Fibroblast of upper back skin (primary cell): ENCODE measurements at places on chromosomes 3 and 15.

- peak; percentile 9 for DNase-seq
Measured at GRCh38 chr3:100335434-100335833, 877 bp downstream of the NIT2 start.

DNA sequence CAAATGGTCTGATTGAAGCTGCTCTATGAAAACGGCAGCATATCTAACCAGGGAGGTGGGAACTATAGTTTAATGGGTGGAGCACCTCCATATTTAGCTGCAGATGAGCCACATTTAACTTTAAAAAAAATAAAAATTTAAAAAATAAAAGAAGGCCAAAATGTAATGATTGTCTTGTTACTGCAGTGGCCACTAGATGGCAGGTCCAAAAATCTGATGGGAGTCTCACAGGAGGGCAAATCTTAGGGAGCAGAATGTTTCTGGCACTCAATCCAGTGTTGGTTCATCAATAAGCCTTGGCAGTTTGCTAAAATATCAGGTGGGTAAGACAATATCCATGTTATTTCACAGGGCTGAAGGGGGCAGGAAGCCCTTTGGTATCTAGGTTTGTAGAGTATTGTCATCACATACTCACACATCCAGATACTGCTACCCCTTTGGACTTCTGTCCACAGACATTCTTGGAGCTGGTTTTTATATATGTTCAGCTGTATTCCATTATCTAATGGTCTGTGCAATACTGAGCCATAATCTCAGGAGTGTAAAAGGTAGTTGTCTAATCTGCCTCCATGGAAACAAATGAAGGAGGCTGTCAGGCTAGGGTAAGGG, 233.3 kb downstream of the TIGIT start:
- peak; percentile 25 for DNase-seq

DNA sequence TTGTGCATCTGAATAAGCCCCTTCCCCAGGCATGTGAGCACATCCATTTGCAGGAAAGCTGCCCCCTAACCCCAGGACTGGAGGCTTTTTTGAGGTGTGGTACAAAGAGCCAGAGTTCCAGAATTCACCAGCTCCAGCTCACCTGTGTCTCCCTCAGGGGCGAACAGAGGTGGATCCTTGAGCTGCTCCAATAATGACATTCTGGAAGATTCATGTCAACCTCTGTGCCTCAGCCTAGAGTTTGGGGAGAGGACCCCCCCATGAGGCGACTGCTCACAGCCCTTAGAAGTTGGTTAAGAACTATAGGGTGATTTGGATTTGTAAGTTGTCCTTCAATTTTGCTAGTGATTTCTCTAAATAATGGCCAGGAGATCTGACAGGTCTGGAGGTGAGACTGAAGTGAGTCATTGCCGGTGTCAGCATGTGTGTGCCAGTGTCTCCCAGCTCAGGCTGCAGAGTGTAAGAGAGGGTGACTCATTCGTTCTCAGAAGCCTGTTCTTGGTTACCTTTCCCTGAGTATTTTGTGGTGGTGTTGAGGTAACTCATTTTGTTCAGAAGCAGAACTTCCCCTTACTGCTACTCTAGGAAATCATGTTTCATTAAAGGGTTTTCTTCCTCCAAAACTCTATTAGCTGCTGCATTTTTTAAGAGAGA, 136.9 kb upstream of the TOPAZ1 start:
- DNase-seq, result peak; percentile 52

- DNase-seq, result no peak
Measured at GRCh38 chr15:39814489-39814888, 31.8 kb upstream of the FSIP1 start.

- DNase-seq, result peak; percentile 51
Measured at GRCh38 chr3:185176750-185177359, 24.0 kb upstream of the C3orf70 start.

- no peak for DNase-seq
Measured at GRCh38 chr15:55766676-55767075, 23.7 kb upstream of the PRTG start.

DNA sequence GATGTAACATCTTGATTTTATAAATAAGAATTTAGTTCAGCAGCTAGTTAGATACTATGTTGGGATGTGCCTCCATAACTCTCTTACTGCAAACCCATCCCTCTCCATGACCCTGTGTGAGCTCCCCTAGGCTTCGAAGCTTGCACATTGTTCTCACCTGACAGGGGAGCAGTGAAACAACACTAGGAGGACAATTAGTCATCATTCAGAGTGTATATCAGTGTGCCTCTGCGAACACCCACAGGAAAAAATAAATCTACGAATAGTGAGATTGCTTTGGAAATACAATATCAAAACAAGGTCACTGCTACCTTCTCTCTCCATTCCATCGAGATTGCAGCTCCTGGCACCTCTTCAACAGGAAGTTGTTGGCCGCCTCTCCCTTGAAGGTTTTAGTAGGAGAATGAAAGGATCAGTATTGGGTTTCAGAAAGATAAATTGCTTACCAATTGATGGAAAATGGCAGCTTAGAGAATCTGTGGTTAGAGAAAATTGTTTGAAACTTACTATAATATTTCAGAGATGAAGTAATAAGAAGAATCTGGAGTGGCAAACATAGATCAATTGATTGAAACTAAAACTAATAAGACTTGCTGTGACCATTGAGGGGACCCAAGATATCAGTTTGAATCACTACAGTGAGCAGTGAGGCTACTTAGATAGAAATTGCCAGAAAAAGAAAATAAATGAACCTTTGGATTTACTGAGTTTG, 103.2 kb downstream of the CHL1 start:
- no peak for DNase-seq

- DNase-seq, result peak; percentile 1
Measured at GRCh38 chr3:130425484-130425883, 80.0 kb downstream of the COL6A5 start.

DNA sequence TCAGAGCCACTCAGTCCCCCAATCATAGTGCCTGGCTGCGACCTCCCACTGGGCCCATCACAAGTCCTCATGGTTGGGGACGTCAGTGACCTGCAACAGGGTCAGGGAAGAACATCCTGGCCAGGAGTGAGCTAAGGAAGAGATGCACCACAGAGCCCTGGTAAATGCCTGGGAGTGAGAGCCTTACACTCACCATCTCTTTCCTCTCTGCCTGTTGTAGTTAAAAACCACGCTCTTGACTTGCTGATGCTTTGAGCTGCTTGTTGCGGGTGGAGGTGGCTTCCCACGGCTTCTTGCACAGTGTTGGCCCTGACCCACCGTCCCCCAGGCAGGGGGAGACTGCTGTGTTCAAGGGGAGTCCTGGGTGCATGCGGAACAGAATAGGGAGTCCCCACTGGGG, 91.1 kb upstream of the RGMA start:
- DNase-seq, result peak; percentile 22

- no peak for DNase-seq
Measured at GRCh38 chr15:52784799-52785671, 5.1 kb downstream of the ONECUT1 start.

DNA sequence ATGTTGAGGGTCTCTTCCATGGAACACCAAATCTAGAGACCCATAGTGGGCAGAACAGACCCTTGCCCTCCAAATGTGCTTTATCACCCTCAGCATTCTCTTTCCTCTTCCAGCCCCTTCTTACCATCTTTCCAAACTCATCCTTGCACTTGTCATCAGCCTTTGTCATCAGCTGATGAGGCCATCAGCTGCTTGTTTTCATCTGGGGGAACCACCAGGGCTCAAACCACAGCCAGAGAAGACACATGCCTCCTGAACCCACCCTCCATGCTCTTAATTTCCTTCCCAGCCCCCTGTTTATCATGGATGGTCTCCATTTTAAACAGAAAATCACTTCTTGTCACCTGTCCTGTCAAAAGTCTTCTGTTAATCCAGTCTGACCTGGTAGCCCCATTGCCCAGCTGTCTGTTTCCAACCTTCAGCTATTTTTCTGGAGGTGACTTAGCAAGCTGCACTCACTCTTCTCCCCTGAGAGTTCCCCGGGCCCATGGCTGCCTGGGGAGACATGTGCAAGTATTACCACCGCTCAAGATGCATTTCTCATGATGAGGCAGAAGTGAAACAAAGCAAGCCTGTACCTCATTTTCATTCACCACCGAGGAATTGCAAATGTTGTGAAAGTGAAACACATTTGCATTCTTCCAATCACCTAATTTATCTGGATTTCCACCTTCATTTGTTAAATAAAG, 14.7 kb upstream of the SYNM start:
- DNase-seq, result no peak

GRCh38 chr3:116849261-116849688, 139.7 kb downstream of the TUSC7 start:
- no peak for DNase-seq

DNA sequence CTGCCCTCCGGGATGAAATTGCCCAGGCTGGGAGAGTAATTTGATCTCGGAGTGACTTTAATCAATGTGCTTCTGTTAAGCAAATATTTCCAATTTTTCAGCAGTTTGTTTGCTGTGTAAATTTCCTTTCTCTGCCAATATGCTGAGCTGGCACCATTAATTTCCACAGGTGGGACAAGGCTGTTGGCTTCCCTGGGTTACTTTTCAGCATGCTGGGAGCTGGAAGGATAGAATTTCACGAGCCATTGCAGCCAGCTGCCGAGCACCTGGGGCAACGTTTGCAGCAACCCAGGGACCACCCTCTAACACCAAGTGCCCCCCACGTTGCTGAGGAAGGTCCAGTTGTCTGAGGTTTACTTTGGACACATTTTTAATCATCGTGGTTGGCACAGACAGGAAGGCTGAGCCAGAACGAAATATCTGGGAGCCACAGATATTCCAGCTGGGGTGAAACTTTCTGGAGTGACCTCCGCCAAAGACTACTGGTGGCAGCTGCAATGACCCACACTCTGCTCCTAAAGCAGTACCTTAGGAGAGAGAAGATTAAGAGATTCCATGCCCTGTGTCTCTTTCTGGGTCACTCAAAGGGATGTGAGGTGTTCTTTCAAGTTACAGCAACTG, 293.3 kb upstream of the RGMA start:
- DNase-seq, result no peak

DNA sequence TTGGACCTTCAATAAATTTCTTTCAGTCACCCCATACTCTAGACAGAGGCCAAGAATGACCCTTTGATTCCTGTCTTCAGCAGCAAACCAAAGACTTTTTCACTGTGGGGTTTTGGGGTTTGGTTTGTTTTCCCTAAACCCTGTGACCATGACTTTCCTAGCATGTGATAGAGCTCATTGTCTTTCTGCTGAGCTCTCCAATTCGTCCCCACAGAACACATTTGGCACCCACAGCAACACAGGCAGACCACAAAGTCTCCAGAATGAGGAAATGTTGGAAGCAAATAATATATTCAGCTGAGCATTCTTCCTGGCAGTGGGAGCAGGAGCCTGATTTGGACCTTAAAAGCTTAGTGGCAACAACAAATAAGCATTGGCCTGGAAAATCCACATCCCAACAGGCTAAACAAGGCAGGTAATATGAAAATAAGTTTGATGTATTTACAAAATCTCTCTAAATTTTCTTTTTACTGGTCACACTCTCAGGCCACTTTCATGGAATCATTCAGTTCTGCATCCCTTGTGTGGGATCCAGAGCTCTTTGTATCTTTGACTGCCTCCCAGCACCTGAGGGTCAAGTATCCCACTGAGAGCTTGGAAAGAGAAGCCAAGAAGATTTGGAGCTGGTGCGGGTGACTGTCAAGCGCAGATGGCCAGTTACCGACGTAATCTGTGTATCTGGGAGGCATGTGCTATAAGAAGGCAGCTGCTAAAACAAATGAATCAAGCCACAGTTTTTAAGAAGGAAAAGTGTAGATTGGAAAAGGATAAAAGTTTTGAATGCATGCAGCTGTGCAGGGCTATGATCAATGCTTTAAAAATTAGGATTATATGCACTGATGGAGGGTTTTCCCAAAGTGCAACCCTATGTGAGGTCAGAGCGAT, 36.5 kb upstream of the CPB1 start:
- DNase-seq, result peak; percentile 49

DNA sequence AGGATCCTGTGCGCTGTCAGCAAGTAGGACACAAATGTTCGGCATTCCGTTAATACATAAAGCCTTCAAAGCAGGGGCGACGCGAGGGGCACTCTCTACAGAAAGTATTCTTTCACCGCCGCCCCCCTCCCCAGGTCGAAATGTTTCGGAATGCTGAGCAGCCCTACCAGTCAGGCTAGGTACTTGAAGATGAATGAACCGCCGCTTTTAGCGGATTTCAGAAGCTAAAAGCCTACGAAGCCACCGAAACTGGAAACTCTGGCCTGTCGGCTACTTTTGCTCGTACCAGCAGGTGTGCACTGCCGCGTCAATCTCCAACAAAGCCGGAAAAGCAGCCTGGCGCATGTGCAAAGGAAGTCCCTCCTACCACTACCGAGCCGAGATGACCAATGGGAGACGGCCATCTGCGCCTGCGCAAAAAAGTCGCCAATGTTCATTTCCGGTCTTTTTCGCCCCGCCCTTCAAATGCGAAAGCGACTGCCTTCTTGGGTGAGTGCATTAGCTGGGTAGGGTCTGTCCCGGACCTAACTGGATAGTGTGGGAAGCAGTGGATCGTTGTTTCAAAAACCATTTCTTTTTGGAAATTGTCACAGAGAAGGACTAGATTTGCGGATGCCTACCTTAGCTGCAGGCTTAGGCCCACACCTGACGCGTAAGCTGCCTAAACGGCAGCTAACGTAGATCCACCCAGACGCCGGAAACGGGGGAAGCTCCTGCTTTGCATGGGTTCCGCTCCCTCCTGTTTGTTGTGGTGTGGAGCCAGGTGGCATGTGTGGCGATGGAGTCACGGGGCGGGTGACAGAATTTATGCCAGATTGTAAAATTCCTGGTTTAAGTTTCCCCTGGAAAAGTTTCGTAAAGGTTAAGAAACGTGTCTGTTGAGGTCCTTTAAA, at the start of gene WDR5B:
WDR5B (minus strand) TSS at position 301 of the 893 bp plus-strand sequence. CDS start 534 bp downstream, outside the sequence.
- peak; percentile 98 for DNase-seq

GRCh38 chr3:50365080-50365841, 5.9 kb upstream of the TMEM115 start:
- DNase-seq, result peak; percentile 59

- no peak for DNase-seq
Measured at GRCh38 chr3:141328286-141329166, 39.8 kb upstream of the ZBTB38 start.

GRCh38 chr15:63970621-63971426, 75.5 kb downstream of the DAPK2 start:
- no peak for DNase-seq

- peak; percentile 48 for DNase-seq
Measured at GRCh38 chr3:89002191-89002590, 105.2 kb upstream of the EPHA3 start.

DNA sequence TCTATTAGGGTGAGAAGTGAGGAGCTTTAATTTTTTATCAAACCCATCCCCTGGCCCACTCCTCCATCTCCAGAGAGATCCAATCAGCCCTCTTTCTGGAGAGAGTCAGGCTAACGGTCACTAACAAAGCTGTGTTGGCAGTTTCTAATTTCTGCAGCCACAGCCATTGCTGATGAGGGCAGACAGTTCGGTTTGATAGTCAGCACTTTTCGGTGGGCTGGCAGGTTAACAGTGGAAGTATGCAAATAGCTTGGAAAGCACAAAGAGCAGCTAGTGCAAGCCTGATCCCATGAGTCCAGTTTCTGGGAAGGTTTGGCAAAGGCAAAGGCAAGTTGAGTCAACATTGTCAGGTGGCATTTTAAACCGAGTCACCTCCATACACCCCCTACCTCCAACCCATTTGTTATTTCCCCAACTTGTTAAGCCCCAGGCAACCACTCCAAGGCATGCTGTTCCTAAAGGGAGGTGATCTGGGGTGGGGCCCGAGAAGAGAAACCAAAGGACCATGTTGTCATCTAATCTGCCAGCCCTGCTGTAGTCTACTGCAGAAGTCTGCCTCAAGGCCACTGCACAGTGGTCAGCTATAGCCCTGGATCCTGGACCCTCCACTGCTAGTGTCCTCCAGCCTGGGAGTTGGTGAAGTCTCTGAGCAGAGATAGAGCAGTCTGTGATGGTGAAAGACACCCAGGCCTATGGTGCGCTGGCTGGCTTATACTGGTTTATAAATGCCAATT, 1.7 kb downstream of the CCR1 start:
- DNase-seq, result no peak
